ENCODE measurements at places on chromosomes 2 and 18.

DNA sequence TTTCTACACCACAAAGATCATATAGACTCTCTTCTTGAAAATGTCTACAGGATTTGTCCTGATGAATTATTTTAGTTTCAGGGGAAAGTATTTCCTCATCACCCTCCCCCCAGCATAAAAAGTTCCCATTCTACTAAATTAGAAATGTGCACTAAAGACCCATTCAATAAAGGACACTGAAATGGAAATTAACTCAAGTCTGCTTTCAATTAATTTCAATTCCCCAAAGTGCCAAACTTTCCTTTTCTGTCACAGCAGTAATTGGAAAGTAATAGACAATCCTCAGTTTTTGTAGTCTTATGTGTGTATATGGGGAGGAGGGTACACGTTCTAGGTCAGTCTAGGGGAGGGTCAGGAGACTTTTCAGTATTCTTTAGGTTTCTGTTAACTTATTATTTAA, 21.5 kb downstream of the ARHGEF33 start:
- no peak for DNase-seq

GRCh38 chr2:201254081-201254730, 6.1 kb upstream of the CASP8 start:
- DNase-seq: no peak

DNA sequence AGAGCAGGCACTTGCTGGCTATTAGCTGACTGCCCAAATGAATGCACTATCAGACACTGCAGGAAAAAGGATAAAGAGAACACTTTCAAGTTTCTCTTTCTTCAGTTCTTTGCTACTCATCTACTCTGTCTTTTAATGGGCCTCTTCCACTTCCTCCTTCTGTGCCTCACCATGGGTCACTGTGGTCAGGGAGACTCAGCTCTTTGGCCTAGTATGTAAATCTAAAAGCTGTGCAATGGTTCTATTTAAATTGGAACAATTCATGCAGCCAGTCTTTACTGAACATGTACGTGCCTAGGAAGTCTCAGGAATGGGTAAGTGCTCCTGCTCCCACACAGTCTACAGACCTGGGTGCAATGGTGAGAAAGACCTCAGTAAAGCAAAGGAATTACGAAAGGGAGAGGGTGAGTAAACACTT, 79.1 kb upstream of the DNMT3A start:
- DNase-seq: no peak

GRCh38 chr18:35041815-35042387, 688 bp downstream of the MAPRE2 start:
- no peak for DNase-seq

DNA sequence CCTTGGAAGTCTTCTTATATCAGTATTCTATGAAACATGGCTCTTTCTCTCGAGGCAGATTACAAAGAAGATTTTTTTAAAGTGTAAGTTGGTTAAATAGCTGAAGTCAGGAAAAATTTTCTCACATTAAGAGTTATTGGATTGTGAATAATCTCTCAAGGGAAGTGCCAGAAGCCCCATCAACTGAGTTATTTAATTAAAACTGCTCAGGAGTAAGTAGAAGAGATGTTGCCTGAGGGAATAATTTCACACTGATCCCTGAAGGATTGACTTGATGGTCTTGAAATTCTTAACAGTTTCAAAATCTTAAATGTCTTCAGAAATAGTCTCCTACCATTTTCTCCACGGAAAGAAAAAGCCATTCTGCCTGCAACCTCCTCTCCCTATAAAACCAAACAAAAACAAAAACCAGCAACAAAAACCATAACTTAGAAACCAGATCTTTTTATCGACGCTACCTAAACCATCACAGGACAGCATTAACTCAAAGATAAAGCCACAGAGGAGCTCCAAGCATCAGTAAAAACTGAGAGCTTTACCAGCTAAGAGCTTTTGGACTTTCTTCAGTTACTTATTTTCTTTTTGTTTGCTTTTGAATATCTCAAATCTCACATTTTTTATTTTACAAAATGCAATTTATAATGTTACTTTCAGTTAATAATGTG, 12.9 kb downstream of the CD226 start:
- DNase-seq: no peak

DNA sequence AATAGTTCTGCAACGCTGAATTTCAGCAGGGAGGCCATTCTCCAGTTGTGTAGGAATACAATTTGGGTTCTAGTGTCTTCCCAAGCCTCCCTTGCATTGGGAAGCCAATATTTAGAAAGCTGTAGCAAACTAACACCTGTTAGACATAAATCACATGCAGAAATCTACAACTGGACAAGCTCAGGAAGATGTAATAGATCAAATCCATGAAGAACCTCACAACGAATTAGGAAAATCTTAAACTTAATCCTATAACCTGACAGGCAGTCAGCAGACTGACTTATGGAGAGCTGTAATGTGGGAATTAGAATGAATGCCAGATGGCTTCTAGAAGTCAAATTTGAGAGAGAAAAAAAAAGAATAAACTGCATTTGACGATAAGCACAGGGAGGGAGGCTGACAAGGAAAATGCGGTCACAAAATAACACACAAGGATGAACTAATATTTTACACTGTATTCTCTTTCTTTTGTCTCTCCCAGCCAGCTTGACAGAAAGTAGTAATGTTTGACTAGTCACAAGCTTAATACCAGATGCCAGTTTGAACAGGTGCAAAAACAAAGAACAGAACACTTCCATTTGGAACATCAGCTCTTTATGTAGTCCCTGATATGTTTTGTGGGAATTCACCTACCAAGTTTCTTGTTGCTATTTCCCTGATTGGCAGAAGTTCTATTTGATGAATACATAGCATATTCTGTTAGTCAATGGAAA, 50.8 kb upstream of the FANCL start:
- no peak for DNase-seq

DNA sequence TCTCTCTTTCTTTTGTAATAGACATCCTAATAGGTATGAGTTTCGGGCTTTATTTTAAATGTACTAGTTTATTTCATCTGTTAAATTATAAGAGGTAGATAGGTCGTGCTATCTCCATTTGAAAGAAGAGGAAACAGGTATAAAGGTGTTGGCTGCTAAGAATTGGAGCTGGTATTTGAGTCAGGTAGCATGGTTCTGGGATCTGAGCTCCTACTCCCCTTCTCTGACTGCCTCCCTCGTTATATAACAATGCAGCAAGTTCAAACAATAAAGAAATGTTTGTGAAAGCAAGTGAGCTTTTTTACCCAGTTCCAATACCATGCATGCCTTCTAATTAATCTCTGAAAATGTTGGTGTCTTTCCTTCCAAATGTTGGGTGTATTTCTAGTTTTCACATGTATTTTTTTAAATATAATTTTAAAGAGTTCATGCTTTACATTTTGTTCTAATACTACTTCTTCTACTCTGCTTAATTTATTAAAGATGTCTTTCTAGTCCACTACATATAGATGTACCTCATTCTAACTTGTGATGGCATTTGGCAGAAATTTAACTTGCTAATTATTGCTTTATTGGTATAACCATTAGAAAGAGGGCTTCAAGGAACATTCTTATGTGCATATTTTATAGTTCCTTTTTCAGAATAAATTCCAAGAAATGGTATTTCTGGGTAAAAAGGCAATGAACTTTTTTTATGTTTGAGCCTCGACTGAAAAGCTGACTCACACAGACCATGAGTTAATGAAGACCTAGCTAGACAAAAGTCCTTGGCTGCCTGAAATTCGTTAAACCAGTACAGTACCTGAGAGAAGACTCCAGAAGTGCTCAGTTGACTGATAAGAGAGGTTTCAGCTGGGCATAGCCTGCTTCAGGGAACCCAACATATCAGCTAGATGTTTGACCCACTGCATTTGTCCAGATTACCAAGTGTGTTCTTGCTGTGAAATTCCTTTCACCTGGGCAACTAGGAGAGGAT, 133.5 kb downstream of the CERS6 start:
- no peak for DNase-seq

GRCh38 chr2:23322567-23323197, 62.3 kb upstream of the KLHL29 start:
- DNase-seq: no peak

DNA sequence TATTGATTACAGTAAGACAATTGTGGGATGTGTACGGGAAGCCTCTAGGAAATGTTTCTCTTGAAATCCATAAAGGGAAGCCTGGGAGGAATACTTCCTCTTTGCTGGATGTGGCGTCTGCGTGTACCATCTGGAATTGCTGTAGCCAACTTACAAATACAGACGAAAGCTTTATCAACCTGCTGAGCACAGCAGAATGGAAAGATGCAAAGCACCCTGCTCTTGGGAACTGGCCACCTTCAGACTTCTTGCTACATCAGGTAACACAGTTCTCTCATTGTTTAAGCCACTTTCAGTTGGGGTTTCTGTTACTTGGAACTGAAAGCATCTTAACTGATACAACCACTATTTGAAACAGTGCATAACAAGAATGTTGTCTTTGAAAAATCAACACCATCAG, 213.8 kb downstream of the HRH4 start:
- no peak for DNase-seq

DNA sequence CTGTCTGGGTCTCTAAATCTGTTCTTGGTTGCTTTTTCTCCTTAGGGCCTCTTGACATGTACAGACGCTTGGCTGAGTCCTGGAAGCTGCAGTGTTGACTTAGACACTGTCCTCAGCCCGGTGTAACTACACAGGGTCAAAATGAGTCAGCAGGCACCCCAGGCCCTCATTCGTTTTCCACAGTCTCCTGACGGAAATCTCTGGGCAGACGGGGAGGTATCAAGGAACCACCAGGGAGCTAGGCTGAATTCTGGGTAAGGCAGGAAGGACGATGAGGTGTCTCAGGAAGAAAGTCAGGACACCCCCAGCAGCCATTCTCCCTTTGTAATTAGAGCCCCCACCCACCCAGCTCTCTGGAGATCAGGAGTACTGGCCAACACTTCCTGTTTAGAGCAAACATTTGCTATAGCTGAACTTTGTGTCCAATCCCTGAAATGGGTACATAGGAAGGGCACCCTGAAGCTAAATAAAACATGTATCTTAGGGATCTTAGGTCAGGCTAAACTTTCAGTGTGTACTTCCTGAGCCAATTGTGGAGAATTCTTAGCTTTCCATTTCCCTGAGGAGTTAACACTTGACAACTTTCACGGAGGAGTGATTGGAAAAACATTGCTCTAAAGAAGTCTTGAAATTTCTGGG, 23.9 kb upstream of the EPAS1 start:
- no peak for DNase-seq

GRCh38 chr2:40558761-40559160, 106.9 kb upstream of the SLC8A1 start:
- no peak for DNase-seq

- no peak for DNase-seq
These were observed 129.7 kb downstream of the TGIF1 start for GRCh38 chr18:3579701-3580100.

- DNase-seq: no peak
These were observed 81.1 kb upstream of the OTOF start for GRCh38 chr2:26559044-26559405.

DNA sequence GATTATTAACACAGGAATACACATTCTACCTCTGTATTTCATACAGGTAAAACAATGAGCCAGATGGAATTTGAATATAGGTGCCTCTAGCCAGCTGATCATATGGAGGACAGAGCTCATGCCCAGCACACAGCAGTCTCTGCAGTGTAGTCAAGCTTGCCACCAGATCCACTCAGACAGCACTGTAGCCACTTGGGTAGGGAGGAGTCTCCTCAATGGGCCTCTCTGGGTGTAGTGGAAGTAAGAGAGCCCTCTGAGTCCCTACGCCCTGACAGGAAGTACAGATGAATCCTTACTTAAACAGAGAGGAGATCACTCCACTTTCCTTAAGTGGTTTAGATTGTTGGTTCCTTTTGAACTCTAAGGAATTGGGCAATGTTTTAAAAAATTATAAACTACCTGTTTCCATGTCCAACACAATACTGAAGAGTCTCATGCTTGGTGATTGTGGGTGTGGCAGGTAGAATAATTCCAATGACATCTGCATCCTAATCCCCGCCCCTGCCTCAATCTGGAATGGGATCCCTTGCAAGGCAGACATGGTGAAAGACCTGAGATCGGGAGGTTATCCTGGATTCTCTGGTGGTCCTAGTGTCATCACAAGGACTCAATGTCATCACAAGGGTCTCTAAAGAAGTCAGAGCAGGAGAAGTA, 23.0 kb upstream of the TMEM200C start:
- DNase-seq: no peak

DNA sequence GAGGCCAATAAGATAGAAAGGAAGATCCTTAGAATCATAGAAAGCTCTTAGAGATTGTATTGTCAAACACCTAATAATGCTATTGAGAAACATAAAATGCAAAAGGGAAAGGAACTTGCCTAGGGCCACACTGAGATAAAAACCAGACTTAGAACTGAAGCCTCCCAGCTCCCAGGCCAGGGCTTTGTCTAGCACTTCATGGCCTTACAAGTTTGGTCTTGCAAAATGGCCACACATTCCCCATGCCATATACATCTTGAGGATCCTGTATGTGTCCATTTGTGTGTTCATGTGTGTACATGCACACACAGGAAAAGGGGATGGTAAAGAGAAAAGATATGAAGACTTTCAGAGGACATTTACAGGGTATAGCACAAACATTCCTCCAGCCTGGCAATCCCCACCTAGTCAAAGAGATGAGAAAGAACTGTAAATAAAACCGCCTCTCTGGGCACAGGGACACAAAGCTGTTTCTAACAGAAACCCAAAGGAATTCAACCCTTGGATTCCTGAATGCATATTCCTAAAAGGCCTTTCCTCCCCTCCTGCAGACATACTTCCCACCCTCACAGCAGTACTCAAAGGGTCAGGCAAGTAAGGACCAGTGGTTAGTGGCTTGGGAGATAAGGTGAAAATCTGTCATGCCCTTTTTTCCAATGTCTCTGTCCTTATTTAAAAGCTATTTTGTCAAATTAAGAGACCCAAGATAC, 99.7 kb upstream of the KLHL29 start:
- no peak for DNase-seq

DNA sequence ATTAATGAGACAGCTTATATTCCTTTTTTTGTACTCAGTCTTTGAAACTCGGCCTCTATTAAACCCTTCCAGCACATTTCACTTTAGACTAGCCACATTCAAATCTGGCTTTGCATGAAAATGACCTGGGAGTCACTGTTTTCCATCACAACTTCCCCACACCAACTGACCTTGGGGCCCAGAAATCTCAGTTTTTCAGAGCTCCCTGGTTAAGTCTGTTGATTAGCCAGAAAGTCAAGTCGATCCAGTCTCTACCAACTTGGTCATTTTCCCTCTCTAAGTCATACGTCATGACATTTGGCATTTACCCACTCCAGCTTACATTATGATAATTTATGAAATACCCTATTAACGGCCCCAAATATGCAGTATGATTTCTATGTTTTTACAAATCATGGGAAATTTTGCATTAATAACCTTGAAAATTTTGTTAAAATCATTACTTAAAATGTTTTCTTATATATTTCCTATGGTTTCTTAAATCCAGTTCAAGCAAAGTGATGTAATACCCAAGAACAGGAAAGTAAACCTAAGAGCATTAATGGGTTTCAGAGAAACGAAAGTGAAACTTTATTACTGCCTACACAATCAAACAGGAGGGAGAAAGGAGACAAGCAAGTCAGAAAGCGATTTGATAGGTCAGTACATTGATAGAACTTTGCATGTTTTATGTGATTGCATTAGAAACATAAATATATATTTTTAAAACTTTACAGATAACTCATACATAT, 77.1 kb downstream of the SPATS2L start:
- DNase-seq: no peak

Data from right renal pelvis (tissue), 4 donors.